ENCODE measurements at places on chromosomes 11 and 22. TPM values are rescaled to one million over a fixed set of nuclear protein-coding genes. Genes with fewer than 3 reads are reported as not detected.
A peak's percentile ranks its signal among the peaks of the same experiment; 100 is the strongest.

- no peak overlapping the region for H3K27ac ChIP-seq
- H3K36me3 ChIP-seq: no peaks in the 10 kb centered on the region
- H3K4me3 ChIP-seq: no peak overlapping the region
- H3K4me1 ChIP-seq: no peaks in the 10 kb centered on the region
- no peak for DNase-seq
- no peaks in the 10 kb centered on the region for H3K27me3 ChIP-seq
Observed at GRCh38 chr11:132913295-132913694, 619.0 kb downstream of the OPCML start.

- no peak for DNase-seq
- H3K27ac ChIP-seq: no peak overlapping the region
- peaks cover 17% of the 10 kb centered on the region for H3K4me1 ChIP-seq
- H3K27me3 ChIP-seq: no peaks in the 10 kb centered on the region
Observed at GRCh38 chr11:30474151-30474954, 111.8 kb downstream of the MPPED2 start.

GRCh38 chr11:69442807-69443137 is 38.7 kb upstream of the LINC01488 start:
- DNase-seq: peak; percentile 55
- H3K4me3 ChIP-seq: no peak overlapping the region
- H3K36me3 ChIP-seq: no peaks in the 10 kb centered on the region
- H3K27me3 ChIP-seq: no peaks in the 10 kb centered on the region
- no peaks in the 10 kb centered on the region for H3K4me1 ChIP-seq
- no peak overlapping the region for H3K27ac ChIP-seq

The SPDYC gene
- total RNA-seq: not detected

The KIRREL3 gene
- total RNA-seq: 0.90 TPM

DNA sequence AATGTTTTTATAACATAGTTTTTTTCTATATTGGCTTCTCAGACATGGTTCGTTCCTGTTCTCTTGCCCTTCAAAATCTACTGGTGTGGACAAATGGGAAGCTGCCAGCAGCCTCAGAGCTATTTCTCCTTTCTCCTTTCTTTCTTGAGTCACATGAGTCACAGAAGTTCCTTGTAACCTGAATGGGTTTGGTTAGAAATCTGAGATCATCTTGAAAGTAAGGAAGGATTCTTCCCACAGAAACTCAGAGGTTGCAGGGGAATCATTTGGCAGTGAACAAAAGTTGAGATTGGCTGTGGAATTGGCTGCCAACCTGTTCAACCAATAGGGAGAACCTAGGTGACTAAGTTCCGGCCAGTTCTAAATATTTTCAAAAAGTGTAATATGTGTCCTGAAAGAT is 12.5 kb downstream of the PLET1 start:
- H3K27ac ChIP-seq: no peak overlapping the region
- no peak overlapping the region for H3K4me3 ChIP-seq
- H3K27me3 ChIP-seq: no peaks in the 10 kb centered on the region
- H3K36me3 ChIP-seq: no peaks in the 10 kb centered on the region
- H3K4me1 ChIP-seq: no peaks in the 10 kb centered on the region

The CENPM gene
- total RNA-seq: 0.58 TPM

Data from aorta (tissue), 5 donors.